Stimulated activated CD4-positive, alpha-beta T cell treated with anti-CD3 and anti-CD28 coated beads, Interleukin-4, amount 100 ng/mL, for 48 hours (primary cell): ENCODE measurements at places on chromosomes 7 and 10.

- no peak for DNase-seq
Measured at GRCh38 chr10:90983914-90984549, 63.1 kb upstream of the ANKRD1 start.

- no peak for DNase-seq
Measured at GRCh38 chr7:42747044-42747443, 164.8 kb downstream of the C7orf25 start.

GRCh38 chr10:103668351-103669242 is 175.1 kb downstream of the NEURL1 start:
- DNase-seq, result no peak

- DNase-seq, result no peak
Measured at GRCh38 chr7:116543664-116544063, 18.8 kb downstream of the CAV1 start.

DNA sequence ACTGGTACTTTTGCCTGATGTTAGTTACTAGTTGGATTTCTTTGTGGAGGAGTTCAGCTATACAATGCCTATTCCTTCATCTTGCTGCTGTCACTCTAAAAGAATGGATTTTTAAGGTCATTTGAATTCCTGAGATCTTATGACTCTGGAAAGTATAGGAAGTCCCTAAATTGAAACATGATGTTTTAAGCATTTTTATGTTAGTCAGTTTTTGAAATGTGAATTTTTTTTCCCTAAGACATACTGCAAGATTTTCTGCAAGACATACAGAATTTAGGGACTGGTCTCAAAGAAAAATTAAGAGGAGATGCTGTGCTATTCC is 355.8 kb downstream of the SUGCT start:
- DNase-seq, result no peak

- no peak for DNase-seq
Measured at GRCh38 chr10:15791816-15792524, 68.3 kb downstream of the MINDY3 start.

- DNase-seq, result no peak
Measured at GRCh38 chr7:85287106-85287825, 100.4 kb upstream of the SEMA3D start.

GRCh38 chr10:79413196-79413595 is 32.2 kb downstream of the ZCCHC24 start:
- DNase-seq, result no peak

- no peak for DNase-seq
Measured at GRCh38 chr10:24086296-24087086, 122.4 kb upstream of the KIAA1217 start.

GRCh38 chr10:91043173-91043910 is 122.5 kb upstream of the ANKRD1 start:
- no peak for DNase-seq
